Activated naive CD8-positive, alpha-beta T cell treated with anti-CD3 and anti-CD28 coated beads for 36 hours (primary cell): ENCODE measurements at places on chromosomes 3 and 15.

DNA sequence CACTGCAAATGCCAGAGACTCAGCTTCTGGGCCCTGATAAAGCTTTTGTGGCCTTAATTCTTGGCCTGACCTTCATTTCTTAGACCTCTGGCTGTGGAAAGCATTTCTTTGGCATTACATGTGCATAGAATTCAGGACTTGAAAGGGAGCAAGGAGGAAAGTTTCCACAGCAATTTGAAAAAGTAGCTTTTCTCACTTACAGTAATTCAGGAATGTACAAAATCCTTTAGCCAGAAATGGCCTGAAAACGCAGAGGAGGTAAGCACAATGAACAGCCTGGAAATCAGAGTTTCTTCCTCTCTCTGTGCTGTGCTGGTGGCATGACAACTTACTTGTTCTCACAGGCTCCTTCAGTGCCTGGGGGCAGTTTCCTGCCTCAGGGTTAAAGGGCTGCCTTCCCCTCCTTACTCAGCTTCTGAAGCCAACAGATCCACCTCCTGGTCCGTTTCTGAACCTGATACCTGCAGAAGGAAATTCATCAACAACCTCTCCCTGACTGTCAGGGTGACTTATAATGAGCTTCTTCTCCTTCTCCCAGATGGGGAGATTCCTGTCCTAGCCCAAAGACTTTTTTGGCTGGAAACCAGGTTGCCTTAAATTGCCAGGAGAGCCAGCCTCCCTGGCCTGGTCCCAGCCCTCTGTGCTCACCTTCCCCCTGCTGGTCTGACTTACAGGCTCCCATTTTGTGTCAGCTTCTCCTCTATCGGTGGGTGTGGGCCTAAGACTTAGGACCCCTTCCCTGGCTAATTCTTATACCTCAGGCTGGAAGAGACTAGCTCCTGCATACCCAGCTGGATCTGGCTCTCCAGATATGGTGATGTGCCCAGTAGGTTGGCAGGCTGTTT, 102.3 kb downstream of the MYRIP start:
- H3K36me3 ChIP-seq: no peaks in the 10 kb centered on the region
- H3K27me3 ChIP-seq: peaks cover 8% of the 10 kb centered on the region
- DNase-seq: no peak
- no peaks in the 10 kb centered on the region for H3K4me1 ChIP-seq

- no peak for DNase-seq
- H3K36me3 ChIP-seq: no peaks in the 10 kb centered on the region
- H3K4me3 ChIP-seq: no peak overlapping the region
- peaks cover 18% of the 10 kb centered on the region for H3K27me3 ChIP-seq
- no peaks in the 10 kb centered on the region for H3K4me1 ChIP-seq
These were observed 114.6 kb downstream of the CCNL1 start for GRCh38 chr3:157045238-157045850.

DNA sequence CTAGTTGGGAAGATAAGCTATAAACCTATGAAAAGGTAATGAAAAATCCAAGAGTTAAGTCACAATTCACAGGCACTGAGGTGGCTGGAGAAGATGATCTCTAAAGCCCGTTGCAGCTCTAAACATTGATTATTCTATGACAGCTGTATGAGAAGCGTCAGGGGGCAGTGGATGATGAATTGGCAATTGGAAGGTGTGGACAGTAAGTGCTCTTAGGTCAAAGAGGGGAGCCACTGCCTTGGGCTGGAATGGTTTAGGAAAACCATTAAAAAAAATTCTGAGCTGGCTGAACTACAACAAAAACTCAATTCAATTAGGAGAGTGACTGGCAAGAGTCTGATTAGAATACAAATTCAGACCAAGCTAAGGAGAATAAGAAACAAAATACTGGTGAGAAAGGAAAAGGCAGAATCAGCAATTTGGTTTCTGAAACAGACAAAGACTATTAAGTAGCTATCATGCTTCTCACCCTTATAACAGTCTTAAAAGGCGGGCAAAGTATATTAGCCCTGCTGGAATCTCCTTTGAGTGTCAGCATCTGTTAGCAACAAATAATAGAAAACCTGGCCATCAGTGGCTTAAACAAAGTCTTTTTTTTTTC, 8.8 kb upstream of the NMD3 start:
- H3K27me3 ChIP-seq: peaks cover 22% of the 10 kb centered on the region
- no peaks in the 10 kb centered on the region for H3K4me1 ChIP-seq
- DNase-seq: no peak
- H3K27ac ChIP-seq: no peak overlapping the region

DNA sequence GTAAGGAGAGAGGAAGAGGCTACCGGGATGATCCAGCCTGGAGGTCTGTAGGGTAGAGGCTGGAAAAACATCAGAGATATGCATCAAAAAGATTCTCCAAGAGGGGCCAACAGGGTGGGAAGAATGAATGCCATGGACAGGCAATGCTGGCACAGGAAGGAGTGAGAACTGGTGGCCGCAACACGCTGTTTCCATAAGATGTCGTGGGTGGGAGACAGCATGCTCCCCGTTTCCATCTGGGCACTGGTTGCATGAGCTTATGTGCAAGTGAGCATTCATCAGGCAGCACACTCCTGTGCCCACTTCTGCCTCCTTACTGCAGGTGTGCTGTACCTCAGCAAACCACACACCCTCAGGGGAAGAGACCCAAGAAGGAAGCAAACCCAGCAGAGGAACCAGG, 59.4 kb downstream of the GABRB3 start:
- H3K27ac ChIP-seq: no peak overlapping the region
- no peak for DNase-seq
- H3K4me3 ChIP-seq: no peak overlapping the region
- H3K4me1 ChIP-seq: no peaks in the 10 kb centered on the region
- H3K36me3 ChIP-seq: peaks cover 3% of the 10 kb centered on the region

DNA sequence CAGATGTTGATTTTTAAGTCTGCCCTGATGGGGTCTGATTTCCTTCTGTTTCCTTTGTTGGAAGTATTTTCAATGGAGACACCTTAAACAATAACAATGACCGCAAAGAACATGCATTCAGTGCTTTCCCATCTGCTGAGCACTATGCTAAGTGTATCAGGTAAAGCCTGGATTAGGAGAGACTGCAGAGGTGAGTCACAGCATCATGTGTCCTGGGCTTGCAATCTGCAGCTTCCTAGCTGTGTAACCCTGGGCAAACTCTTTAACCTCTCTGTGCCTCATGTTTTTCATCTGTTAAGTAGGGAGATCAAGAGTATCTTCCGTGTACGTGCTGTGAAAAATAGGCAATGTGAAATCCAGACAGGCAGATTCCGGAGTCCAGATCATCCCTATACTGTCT, 13.3 kb upstream of the CHRNB4 start:
- H3K4me3 ChIP-seq: no peak overlapping the region
- no peaks in the 10 kb centered on the region for H3K27me3 ChIP-seq
- no peaks in the 10 kb centered on the region for H3K36me3 ChIP-seq
- DNase-seq: no peak

DNA sequence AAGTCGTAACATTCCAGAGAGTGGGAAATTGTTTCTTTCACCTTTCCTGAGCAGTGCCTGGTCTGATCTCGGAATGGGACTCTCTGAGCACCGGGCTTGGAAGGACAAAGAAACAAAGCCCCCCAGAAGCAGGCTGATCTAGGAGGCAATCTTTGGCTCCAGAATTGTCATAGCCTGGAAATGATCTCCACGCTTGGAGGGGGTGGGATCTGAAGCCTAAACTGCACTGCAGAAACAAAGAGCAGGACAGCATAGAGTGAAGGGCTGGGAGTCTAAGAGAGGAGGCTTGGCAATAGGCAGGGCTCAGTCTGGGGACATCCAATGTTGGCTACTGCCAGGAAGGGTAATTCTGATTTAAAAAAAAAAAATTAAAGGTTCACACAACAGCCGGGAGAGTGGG, 1.9 kb downstream of the CRABP1 start:
- DNase-seq: no peak
- H3K4me1 ChIP-seq: no peaks in the 10 kb centered on the region
- no peak overlapping the region for H3K4me3 ChIP-seq
- no peak overlapping the region for H3K27ac ChIP-seq
- H3K36me3 ChIP-seq: no peaks in the 10 kb centered on the region

DNA sequence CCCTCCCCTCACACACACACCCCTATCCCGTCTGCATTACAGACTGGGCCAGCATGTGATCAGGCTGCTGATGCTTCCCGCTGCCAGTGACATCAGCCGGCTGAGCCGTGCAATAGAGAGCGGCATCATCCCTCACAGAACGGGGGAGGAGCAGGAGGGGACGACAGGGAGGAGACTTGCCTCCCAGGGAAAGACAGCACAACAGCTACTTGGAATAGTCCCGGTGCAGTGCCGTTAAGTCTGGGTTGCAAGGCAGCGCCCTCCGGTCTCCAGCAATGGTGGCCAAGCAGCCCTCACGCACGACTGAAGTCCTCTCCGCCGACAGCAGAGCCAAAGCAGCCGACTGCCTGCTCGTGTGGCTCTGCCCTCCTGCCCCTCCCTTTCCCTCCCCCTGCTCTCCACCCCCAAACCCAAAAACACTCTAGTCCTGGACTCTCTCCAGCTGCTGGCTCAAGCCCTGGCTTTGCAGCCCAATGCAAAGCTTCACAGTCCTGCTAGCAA, 31.5 kb upstream of the RPS17 start:
- peaks cover 1% of the 10 kb centered on the region for H3K4me1 ChIP-seq
- no peak for DNase-seq
- H3K27ac ChIP-seq: no peak overlapping the region
- H3K36me3 ChIP-seq: no peaks in the 10 kb centered on the region
- H3K4me3 ChIP-seq: no peak overlapping the region
- peaks cover 6% of the 10 kb centered on the region for H3K27me3 ChIP-seq

- peaks cover 21% of the 10 kb centered on the region for H3K36me3 ChIP-seq
- peak overlapping the region; percentile 98 for H3K27ac ChIP-seq
- H3K27me3 ChIP-seq: no peaks in the 10 kb centered on the region
- H3K4me1 ChIP-seq: peaks cover 13% of the 10 kb centered on the region
These were observed 942 bp downstream of the ELP6 start for GRCh38 chr3:47512416-47513124.

GRCh38 chr15:46309914-46310313, 675.1 kb downstream of the SQOR start:
- no peaks in the 10 kb centered on the region for H3K36me3 ChIP-seq
- H3K27ac ChIP-seq: no peak overlapping the region
- no peaks in the 10 kb centered on the region for H3K27me3 ChIP-seq
- H3K4me3 ChIP-seq: no peak overlapping the region
- no peaks in the 10 kb centered on the region for H3K4me1 ChIP-seq

- H3K27ac ChIP-seq: peak within 1 kb of the TSS; percentile 91
- peaks cover 31% of the 10 kb centered on the region for H3K4me1 ChIP-seq
- no peaks in the 10 kb centered on the region for H3K27me3 ChIP-seq
- peak; percentile 49 for DNase-seq
- peaks cover 27% of the 10 kb centered on the region for H3K36me3 ChIP-seq
- H3K4me3 ChIP-seq: peak within 1 kb of the TSS; percentile 84
These were observed at the start of gene TTLL3 for GRCh38 chr3:9809615-9810432. TSS of gene TTLL3 (plus strand) at chr3:9810262. CDS start at chr3:9810662, 400 bp downstream.

GRCh38 chr15:45714590-45715488, 80.0 kb downstream of the SQOR start:
- no peaks in the 10 kb centered on the region for H3K36me3 ChIP-seq
- no peak overlapping the region for H3K27ac ChIP-seq
- H3K4me3 ChIP-seq: no peak overlapping the region
- peak; percentile 37 for DNase-seq
- no peaks in the 10 kb centered on the region for H3K4me1 ChIP-seq

- peaks cover 5% of the 10 kb centered on the region for H3K36me3 ChIP-seq
- no peak overlapping the region for H3K4me3 ChIP-seq
- H3K4me1 ChIP-seq: no peaks in the 10 kb centered on the region
- H3K27me3 ChIP-seq: no peaks in the 10 kb centered on the region
- H3K27ac ChIP-seq: no peak overlapping the region
These were observed 42.2 kb downstream of the DMXL2 start for GRCh38 chr15:51580385-51580784.

DNA sequence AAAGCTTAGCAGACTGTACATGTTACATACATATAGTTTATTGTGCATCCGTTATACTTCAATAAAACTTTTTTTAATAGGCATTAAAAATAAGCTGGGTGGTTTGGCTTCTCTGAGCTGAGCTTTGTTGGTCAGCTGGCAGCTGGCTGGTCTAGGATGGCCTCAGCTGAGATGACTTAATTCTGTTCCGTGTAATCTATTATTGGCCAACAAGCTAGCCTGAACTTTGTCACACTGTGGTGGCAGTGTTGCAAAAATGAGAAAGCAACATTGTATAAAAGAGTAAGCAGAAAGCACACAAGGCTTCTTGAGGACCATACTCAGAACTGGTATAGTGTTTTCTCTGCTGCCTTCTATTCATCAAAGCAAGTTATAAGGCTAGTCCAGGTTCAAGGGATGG, 45.2 kb downstream of the CGGBP1 start:
- peaks cover 4% of the 10 kb centered on the region for H3K4me1 ChIP-seq
- H3K4me3 ChIP-seq: no peak overlapping the region
- H3K27me3 ChIP-seq: no peaks in the 10 kb centered on the region

DNA sequence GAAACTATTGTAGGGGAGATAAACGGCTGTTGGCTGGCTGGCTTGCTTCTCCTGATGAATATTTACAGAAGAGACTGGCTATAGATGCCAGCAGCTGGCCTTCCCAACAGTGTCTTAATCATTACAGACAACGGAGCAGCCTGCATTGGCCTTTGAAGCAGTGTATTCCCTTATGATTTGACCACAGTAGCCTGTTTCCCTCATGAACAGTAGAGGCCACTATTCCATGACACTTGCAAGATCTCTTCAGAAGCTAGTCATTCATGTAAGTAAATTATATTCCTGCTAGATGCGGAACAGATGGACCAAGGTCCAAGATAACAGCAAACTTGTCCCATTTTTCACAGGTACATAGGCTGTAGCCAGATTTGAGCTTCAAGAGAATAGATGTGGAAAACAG, 47.3 kb downstream of the TMCO5A start:
- H3K27me3 ChIP-seq: peaks cover 4% of the 10 kb centered on the region
- DNase-seq: no peak
- H3K36me3 ChIP-seq: no peaks in the 10 kb centered on the region
- H3K4me1 ChIP-seq: no peaks in the 10 kb centered on the region

DNA sequence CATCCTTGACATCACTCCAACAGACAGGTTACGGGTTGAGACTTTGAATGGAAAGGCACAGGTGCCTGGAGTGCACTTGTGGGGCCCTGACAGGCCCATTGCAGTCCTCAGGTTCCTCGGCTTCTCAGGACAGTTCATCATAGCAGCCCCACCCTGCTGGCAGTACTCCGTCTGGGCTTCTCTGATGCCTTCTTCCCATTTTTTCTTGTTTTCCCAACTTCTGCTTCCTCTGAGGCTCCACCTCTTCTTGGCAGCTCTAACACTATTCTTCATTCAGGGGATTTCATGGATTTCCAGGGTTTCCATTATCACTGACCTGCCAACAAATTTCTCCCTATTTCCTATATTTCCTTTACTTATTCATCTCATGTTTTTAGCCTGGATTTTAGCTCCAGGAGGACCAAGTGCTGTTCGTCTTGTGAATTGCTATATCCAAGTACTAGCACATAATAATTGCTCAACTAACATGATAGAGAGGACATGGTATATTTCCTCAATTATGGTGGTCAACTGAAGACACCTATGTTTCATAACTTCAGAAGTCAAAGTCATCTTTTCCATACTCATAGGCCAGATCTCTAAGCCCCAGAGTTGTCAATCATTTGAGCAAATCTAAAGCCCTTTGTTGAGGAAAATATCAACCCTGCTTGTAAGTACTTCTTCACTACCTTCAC, 16.2 kb downstream of the NCEH1 start:
- no peak overlapping the region for H3K27ac ChIP-seq
- peaks cover 10% of the 10 kb centered on the region for H3K4me1 ChIP-seq
- H3K27me3 ChIP-seq: no peaks in the 10 kb centered on the region
- no peak overlapping the region for H3K4me3 ChIP-seq
- H3K36me3 ChIP-seq: no peaks in the 10 kb centered on the region

- DNase-seq: no peak
- peaks cover 14% of the 10 kb centered on the region for H3K4me1 ChIP-seq
- H3K27ac ChIP-seq: no peak overlapping the region
- H3K27me3 ChIP-seq: no peaks in the 10 kb centered on the region
These were observed 148.4 kb downstream of the CHST2 start for GRCh38 chr3:143267989-143268388.
